ENCODE measurements at places on chromosomes 3 and 15. TPM values are rescaled to one million over a fixed set of nuclear protein-coding genes. Genes with fewer than 3 reads are reported as not detected.

DNA sequence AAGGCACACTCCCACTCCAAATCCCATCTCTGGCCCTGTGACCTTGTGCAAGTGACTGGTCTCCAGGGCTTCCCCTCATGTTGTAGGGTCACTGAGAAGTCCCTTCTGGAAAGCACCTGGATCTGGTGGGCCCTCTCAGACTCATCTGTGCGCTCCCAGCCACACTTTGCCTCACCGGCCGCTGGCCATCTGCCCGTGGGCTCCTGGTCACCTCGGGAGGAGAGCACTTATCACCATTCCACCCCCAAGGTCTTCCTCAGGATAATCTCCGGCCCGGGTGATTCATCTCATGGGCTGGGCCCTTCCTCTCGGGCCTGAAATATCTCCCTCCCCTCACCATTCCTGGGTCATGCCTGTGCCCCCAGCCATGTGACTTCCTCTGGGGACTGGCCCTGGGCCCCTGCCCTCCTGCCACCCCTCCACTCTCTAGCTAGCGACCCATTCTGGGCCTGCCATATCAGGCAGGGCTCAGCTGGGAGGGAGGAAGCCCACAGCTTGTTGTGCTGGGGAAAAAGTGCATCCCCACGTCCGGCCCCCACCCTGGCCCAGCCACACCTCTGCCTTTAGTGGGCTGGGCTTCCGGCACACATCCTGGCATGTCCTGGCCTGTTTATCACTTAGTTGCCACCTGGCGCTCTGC is 10.6 kb upstream of the WNT7A start:
- no peak for DNase-seq

DNA sequence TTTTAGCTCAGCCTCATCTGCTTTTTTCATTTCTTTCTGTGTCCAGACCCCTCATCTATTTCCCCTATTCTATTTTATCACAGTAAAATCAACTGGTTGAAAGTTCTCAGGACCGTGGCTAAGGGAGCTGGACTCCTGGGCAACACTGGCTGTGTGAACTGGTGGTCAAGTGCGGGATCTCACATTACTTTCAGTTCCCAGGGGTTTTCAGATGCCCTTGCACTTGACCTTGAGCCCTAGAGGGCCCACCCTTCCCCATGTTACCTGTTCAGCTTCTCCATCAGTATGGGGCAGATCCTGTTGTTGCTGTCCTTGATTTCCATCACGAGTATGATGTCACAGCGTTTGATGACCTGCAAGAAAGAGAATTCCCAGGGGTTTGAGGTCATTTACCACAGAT is 2.8 kb downstream of the DNASE1L3 start:
- DNase-seq = no peak

- peak; percentile 65 for DNase-seq
These were observed 621.8 kb downstream of the MECOM start for GRCh38 chr3:169041677-169042171.

GRCh38 chr3:50381383-50381782 is 22.1 kb upstream of the TMEM115 start:
- DNase-seq = no peak

- no peak for DNase-seq
These were observed 11.9 kb upstream of the LEKR1 start for GRCh38 chr3:156814295-156814694.

GRCh38 chr3:79366414-79366813 is 401.4 kb downstream of the ROBO1 start:
- no peak for DNase-seq

GRCh38 chr15:57028176-57028575 is 109.7 kb downstream of the TCF12 start:
- DNase-seq = no peak

- DNase-seq = no peak
These were observed 29.8 kb downstream of the LOXL1 start for GRCh38 chr15:73955861-73956742.

- peak; percentile 98 for DNase-seq
These were observed 40.9 kb downstream of the IRAK2 start for GRCh38 chr3:10205451-10206165.

DNA sequence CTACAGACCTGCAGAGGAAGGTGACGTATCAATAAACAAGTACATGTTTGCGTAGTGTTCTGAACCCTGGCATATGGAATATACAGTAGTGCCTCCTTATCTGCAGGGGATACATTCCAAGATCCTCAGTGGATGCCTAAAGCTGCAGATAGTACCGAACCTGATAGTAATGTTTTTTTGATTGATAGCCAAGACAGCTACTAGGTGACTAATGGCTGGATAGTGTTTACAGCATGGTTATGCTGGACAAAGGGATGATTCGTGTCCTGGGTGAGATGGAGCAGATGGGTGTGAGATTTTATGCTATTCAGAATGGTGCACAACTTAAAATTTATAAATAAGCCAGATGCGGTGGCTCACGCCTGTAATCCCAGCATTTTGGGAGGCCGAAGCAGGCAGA is 55.8 kb upstream of the IGF2BP2 start:
- DNase-seq = no peak

- DNase-seq = no peak
These were observed at the start of gene HGD for GRCh38 chr3:120682095-120682681. HGD (minus strand) TSS chr3:120682239; CDS start chr3:120682111, 128 bp downstream.

DNA sequence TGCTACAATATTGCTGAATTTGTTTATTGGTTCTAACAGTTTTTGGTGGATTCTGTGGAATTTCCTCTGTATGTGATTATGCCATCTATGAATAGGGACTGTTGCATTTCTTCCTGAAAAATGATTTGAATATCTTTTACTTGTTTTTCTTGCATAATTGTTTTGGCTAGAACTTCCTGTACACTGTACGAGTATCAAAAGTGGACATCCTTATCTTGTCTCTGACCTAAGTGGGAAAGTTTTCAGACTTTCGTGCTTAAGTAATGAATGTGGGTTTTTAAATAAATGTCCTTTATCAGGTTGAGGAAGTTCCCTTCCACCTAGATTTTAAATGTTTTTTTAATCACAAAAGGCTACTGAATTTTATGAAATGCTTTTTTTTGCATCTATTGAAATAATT is 203.8 kb upstream of the ATP10A start:
- DNase-seq = no peak

- DNase-seq = no peak
These were observed 43.6 kb downstream of the WHAMM start for GRCh38 chr15:82852941-82853561.

DNA sequence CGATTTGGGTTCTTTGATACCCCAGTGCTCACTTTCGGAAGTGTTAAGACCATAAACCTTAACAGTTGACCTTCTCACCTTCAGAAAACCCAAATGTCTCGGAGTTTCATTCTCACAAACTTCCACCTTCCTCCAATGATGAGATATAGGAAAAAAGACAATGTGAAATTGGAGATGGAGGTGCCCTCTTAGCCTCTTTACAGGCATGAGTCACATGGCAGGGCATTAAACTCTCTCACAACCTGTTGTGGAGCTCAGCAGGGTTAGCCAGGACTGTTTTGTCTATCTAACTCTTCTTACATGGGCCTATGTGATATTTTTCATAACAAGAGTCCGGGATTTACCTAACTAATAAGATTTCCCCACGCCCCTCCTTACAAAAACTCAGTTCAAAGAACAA is 10.7 kb downstream of the AGTR1 start:
- DNase-seq = no peak

GRCh38 chr3:39263576-39263975 is 16.3 kb downstream of the CX3CR1 start:
- DNase-seq = no peak

GRCh38 chr3:177529716-177530335 is 332.5 kb upstream of the TBL1XR1 start:
- no peak for DNase-seq

DNA sequence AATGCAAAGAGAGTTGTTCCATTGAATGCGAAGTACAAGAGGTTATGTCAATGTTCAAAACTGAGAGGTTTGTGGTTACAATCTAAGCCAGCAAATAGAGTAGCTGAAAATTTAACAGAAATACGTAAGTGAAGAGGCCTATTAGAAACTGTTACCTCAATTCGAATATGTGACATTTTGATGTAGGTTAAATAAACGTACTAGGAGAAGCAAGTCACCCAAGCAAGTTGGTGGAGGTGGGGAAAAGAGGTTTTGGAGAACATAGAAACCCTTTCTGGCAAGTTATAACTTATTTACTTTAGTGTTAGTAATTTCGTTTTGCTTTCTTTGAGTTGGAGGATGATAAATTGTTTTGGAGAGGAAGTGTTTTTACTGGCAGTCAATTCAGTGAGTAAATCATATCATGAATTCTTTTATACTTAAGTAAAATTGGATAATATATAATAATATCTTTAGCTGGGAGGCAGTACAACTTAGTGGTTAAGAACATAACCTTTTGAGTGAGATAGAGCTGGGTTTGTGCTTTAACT is 91.2 kb upstream of the NAALADL2 start:
- no peak for DNase-seq

GRCh38 chr3:189573004-189573403 is 58.2 kb upstream of the TP63 start:
- peak; percentile 35 for DNase-seq

DNA sequence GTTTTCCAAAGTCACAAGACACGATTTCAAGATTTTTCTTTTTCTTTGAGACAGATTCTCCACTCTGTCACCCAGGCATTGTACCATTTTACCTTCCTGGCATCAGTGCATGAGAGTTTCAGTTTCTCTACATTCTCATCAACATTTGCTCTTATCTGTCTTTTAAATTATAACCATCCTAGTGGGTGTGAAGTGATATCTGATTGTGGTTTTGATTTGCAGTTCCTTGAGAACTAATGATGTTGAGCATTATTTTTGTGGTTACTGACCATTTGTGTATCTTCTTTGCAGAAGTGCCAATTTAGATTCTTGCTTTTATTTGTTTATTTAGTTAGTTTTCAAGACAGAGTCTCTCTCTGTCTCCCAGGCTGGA is 41.2 kb downstream of the ADIPOQ start:
- DNase-seq = no peak

- peak; percentile 14 for DNase-seq
These were observed 98.3 kb upstream of the ABI3BP start for GRCh38 chr3:101091489-101091888.

GRCh38 chr3:78737988-78738387 is 1029.8 kb downstream of the ROBO1 start:
- DNase-seq = peak; percentile 91

DNA sequence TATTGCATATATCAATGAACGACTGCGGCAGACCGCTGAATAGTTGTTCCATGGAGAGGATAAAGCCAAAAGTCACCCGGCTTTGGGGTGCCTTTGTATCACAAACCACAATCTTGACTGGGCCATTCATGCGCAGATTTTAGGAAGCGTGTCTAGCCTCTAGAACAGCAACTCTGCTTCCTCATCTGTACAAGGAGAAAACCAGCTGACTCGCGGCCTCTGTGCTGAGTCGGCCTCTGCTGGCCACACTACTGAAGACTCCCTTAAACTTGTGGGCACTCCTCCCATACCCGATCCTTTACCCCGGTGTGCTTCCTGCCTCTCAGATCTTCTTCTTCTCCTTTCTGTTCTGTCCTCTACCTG is 872 bp downstream of the DLEC1 start:
- peak; percentile 63 for DNase-seq

DNA sequence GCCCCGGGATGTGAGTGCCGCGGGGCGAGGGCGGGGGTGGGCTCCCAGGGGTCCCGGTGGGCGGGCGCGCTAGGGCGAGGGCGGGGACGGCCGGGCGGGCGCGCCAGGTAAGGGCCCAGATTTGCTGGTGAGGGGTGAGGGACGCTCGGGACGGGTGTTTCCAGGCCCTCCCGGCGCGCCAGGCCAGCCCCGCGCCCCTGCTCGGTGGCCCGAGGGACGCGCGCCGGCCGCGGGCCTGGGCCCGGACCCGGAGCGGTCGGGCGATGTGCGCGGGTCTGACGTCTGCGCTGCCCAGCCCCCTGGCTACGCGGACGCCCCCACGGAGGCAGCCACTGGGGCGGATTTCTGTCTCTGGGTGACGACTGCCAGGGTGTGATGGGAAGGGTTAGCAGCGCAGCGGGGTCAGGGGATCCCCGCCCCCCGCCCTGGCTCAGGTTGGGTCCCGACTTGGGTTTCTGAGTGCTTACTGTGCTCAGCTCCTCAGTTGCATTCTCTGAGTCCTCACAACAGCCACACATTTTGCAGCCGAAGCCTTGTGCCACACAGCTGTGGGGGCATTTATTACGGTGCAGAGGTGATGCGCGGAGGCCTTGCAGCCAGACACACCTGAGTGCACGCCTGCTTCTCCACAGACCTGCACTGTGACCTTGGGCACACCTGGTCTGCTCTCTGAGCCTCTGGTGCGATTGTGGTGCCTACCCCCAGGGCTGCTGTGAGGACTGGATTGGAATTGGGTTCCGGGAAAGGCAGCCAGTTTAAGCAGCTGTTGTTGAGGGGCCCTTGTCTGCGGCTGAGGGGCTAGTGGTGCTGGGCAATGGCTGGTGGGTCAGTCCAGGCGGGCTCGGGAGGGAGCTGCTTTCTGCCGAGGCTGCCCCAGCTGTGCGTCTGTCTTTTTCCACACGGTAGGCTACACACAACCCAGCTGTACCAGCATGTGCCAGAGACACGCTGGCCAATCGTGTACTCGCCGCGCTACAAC is 523 bp downstream of the HDAC11 start:
- DNase-seq = no peak

- DNase-seq = no peak
These were observed 2.5 kb upstream of the DAZL start for GRCh38 chr3:16607718-16608117.

DNA sequence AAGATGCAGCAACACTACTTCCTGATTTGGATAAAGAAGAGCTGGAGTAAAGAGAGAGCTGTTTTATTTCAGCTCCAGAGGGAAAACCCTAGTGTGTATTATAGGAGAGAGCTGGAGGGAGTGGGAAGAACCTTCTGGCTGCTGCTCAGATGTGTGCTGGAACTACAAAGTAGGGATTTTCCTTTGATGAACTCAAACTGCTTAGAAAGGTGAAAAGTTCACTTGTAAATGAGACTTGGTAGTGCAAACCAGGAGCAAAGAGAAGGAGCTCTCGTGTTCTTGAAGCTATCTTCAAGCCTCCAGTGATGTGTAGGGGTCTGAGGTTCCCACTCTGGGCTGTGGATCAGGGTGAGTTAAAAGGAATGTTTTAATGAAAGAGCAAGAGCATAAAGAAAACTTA is 110.4 kb downstream of the EDEM1 start:
- no peak for DNase-seq

GRCh38 chr15:29888646-29889045 is 66.4 kb upstream of the TJP1 start:
- peak; percentile 26 for DNase-seq

- DNase-seq = no peak
These were observed 28.3 kb upstream of the ADCY5 start for GRCh38 chr3:123476967-123477750.

DNA sequence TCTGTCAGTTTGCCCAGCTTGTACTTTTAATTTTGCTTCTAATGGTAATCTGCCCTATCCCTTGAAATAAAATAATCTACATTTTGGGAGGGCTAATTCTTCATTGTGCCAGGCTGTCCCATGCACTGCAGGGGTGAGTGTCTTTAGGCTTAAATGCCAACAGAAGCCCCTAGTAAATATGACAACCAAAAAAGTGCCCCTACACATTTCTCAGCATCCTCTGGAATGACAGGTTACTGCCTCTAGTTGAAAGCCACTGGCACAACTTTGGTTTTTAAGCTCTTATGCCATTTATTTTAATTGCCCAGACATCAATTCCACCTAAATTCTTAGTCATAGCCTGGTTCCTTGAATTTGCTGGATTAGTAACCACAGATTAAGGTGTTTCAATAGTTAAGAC is 3.4 kb downstream of the EPM2AIP1 start:
- DNase-seq = no peak

GRCh38 chr3:43872901-43873300 is 182.2 kb downstream of the ABHD5 start:
- peak; percentile 84 for DNase-seq

Gene TM4SF18
- total RNA-seq = 5.2 TPM

Gene PRTG
- 13.3 TPM for total RNA-seq

Gene HYAL3
- 12.0 TPM for total RNA-seq

Gene LRTM1
- total RNA-seq = 1.6 TPM

Gene PRSS50
- total RNA-seq = not detected

Gene FBXW12
- total RNA-seq = not detected

Gene KIF15
- total RNA-seq = 41.2 TPM

Gene MLF1
- total RNA-seq = 32.0 TPM

Measured in RPMI7951 (cell line).